Activated T-helper 9 cell treated with anti-CD3 and anti-CD28 coated beads, Interleukin-2, amount 50 U/mL, for 16 hours (primary cell): ENCODE measurements at places on chromosomes 1 and 21.
A peak's percentile ranks its signal among the peaks of the same experiment; 100 is the strongest.

GRCh38 chr1:112312315-112312714 lies 83.7 kb upstream of the CTTNBP2NL start:
- DNase-seq, result no peak

- peak; percentile 53 for DNase-seq
These were observed 65.7 kb downstream of the MAP3K7CL start for GRCh38 chr21:29195981-29196669.

DNA sequence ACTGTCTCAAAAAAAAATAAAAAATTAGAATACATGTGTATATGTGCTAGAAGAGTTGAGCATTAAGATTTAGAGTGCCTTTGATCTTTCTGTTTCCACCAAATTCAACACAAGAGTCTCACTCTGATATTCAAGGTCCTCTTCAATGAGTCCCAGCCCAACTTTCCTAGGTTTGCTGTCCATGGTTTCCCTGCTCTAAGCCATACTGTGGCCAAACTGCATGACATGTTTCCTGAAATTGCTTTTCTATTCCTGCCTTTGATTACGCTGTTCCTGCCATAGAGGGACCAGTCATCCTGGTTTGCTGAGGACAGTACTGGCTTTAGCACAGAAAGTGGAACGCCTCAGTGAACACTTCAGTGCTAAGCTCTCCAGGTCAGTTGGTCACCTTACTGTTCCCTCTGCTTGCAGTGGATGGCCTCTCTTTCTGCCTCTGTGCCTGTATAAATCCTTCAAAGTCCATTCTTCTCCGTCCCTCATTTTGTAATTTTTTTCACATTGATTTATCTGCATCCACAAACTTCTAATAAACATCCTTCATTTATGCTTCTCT lies 305.9 kb upstream of the PROX1 start:
- DNase-seq, result no peak

GRCh38 chr1:193062698-193063463 lies 3.5 kb downstream of the RO60 start:
- no peak for DNase-seq

DNA sequence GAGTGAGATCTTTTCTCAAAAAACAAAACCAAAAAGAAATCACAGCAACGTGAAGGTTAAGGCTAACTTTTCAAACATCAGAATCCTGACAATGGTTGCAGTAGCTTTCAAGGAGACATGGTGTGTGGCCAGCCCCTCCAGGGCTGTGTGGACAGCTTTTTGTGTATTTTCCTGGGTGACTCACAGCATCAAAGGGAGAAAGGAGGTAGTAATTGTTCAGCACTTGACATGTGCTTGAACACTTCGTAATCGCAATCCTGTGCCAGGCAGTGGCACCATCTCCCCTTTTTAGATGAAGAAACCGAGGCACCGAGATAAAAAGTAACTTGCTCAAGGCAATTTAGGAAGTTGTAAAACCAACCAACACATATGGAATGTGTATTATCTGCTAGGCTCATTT lies 10.3 kb downstream of the NBL1 start:
- DNase-seq, result no peak

- no peak for DNase-seq
These were observed 107.9 kb upstream of the SERTAD4 start for GRCh38 chr1:210124736-210125135.

GRCh38 chr1:235588916-235589515 lies 60.6 kb downstream of the GNG4 start:
- DNase-seq, result no peak

GRCh38 chr1:196501760-196502428 lies 106.3 kb downstream of the KCNT2 start:
- DNase-seq, result no peak

DNA sequence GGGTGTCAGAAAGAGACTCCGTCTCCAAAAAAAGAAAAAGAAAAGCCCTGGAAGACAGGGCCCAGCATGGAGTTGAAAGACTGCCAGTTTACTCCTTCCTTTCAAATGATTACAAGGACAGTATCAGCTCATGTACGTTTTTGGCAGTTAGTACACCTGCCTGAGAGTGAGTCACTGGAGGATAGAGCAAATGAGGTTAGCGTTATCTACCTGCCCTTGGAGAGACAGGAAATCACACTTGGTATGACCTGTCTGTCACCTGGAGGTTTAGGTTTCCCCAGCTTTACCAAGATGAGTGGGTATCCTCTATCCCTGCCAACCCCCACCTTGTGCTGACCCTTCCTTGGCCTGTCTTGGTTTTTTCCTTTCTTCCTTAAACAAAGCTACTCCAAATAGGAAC lies 96.8 kb upstream of the BMP8A start:
- DNase-seq, result no peak
